NCI-H1436 treated with DMSO at 0.1 percent for 48 hours (cell line): ENCODE measurements at places on chromosomes 3 and 15.

DNA sequence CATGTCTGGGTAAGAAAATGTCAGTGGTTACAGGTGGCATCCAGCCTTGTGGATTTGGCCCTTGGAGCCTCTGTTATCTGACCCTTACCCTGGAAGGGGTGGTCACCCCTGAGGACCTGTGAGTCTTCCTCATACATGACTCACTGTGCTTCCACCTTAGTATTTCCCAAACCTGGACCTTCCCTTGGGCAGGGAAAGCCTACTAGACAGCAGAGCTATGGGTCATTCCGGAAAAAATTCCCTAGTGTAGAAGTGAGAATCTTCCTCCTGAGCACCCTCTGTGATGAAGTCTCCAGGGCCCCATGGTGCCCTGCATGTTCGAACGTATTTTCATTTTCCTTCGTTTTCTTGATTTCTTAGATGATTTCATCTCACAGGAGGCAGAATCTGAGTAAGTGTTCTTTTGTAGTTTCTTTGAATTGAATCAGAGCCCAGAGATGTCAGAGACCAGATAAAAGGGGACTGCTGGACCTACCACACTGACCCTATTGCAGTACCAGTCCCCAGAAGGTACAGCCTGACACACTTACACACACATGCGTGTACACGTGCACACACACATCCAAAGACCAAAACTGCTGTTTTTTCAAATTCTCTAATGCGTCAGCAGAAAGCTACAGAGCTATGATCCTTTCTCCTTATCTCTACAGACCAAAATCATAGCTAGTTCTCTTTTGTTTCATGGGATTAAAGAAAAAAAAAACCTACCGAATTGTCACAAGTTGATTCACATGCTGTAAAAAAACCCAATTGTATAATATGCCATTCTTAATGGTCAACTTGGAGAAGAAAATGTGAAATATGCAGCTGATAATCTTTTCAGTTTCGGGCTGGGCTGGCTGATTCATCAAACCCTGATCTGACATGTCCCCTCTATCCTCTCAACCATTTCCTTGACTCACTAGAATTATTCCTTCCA lies 50.5 kb upstream of the ARHGEF3 start:
- no peak for DNase-seq

GRCh38 chr3:122104515-122105194 lies 49.5 kb downstream of the CD86 start:
- no peak for DNase-seq

- no peak for DNase-seq
Observed at GRCh38 chr3:146705225-146705624, 100.1 kb upstream of the PLSCR5 start.

DNA sequence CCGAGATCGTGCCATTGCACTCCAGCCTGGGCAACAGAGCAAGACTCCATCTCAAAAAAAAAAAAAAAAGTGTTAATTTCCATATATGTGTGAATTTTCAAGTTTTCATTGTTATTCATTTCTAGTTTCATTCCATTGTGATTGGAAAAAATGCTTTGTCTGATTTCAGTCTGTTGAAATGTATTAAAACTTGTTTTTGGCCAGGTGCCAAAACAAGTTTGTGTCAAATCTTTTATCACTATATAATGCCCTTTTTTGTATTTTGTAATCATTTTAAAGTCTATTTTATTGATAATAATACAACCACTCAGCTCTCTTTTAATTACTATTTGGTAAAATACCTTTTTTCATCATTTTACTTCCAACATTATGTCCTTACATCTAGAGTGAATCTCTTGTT lies 42.5 kb downstream of the TFRC start:
- DNase-seq, result no peak
